ENCODE measurements at places on chromosomes 12 and 14. TPM values are rescaled to one million over a fixed set of nuclear protein-coding genes. Genes with fewer than 3 reads are reported as not detected.
A peak's percentile ranks its signal among the peaks of the same experiment; 100 is the strongest.

GRCh38 chr14:68693926-68694325, 98.9 kb downstream of the ZFP36L1 start:
- H3K4me3 ChIP-seq = no peak overlapping the region
- no peaks in the 10 kb centered on the region for H3K36me3 ChIP-seq
- H3K4me1 ChIP-seq = peaks cover 26% of the 10 kb centered on the region
- H3K27me3 ChIP-seq = peaks cover 9% of the 10 kb centered on the region
- H3K27ac ChIP-seq = no peak overlapping the region

DNA sequence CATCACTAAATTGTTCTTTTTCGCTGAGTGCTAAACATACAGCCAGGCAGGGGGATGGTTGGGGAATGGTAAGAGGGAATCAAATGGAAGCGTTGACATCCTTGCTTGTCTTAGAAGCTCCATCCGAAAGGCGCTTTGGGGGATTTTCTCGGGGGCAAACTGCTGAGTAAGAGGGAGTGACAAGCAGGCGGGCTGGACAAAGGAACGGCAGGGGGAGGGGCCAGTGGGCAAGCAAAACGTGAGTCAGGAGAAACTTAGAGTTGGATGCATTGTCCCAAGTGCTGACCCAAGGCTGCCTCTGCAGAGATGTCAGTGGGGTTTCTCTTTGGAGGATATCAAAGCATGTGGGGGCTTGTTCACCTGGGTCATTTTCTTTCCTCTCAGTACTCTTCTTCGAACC, 480.5 kb downstream of the VRK1 start:
- no peak overlapping the region for H3K4me3 ChIP-seq
- DNase-seq = no peak
- H3K27me3 ChIP-seq = peaks cover 17% of the 10 kb centered on the region
- no peaks in the 10 kb centered on the region for H3K36me3 ChIP-seq
- H3K4me1 ChIP-seq = peaks cover 6% of the 10 kb centered on the region
- H3K27ac ChIP-seq = no peak overlapping the region

DNA sequence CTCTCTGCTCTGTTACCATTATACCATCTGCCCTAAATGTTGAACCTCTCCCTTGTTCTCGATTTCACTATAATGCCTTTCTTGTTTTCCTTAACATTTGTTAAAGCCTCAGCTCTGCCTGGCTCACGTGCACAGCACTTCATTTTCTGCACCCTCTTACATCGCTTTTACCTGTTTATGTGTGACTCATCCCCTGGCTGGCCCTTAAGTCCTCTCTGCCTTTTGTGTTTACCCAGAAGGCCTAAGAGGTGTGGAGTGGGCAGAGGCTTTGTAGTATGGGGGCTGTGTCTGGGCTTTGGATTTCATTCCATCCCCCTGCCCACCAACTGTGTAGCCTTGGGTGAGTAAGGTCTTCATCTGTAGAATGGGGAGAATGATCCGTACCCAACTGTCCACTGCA, 36.5 kb downstream of the UBE3B start:
- no peak overlapping the region for H3K4me3 ChIP-seq
- H3K4me1 ChIP-seq = no peaks in the 10 kb centered on the region
- H3K36me3 ChIP-seq = peaks cover 33% of the 10 kb centered on the region
- no peak for DNase-seq
- H3K27ac ChIP-seq = no peak overlapping the region
- no peaks in the 10 kb centered on the region for H3K27me3 ChIP-seq

DNA sequence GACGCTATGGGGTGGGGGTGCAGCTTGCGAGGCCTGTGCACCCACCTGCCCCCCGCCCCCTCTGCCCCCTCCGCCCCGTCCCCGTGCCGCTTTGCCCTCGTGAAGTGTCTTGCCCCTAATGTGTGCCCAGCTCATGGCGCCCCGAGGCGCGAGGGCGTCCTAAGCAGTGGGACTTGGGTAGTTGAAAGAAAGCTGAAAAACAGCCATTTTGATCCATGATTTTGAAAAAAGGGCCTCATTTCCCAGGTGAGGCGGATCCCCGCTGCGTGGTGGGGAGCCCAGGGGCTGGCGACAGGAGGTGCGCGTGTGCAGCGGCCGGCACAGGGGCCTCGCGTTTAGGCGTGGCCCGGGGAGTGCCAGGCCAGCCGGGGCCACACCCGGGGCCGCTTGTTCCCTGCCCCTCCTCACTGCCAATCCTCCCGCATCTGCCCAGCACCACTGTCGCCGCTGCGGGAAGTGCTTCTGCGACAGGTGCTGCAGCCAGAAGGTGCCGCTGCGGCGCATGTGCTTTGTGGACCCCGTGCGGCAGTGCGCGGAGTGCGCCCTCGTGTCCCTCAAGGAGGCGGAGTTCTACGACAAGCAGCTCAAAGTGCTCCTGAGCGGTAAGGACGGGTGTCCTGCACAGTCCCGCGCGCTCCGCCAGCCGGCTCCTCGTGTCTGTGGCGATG, 11.8 kb downstream of the ZFYVE21 start:
- no peaks in the 10 kb centered on the region for H3K27me3 ChIP-seq
- no peak overlapping the region for H3K4me3 ChIP-seq
- H3K36me3 ChIP-seq = peaks cover 5% of the 10 kb centered on the region

GRCh38 chr12:47837190-47838171, 17.8 kb upstream of the HDAC7 start:
- H3K27ac ChIP-seq = peak overlapping the region; percentile 67
- H3K4me3 ChIP-seq = no peak overlapping the region
- H3K36me3 ChIP-seq = peaks cover 9% of the 10 kb centered on the region
- H3K27me3 ChIP-seq = no peaks in the 10 kb centered on the region
- peaks cover 84% of the 10 kb centered on the region for H3K4me1 ChIP-seq

DNA sequence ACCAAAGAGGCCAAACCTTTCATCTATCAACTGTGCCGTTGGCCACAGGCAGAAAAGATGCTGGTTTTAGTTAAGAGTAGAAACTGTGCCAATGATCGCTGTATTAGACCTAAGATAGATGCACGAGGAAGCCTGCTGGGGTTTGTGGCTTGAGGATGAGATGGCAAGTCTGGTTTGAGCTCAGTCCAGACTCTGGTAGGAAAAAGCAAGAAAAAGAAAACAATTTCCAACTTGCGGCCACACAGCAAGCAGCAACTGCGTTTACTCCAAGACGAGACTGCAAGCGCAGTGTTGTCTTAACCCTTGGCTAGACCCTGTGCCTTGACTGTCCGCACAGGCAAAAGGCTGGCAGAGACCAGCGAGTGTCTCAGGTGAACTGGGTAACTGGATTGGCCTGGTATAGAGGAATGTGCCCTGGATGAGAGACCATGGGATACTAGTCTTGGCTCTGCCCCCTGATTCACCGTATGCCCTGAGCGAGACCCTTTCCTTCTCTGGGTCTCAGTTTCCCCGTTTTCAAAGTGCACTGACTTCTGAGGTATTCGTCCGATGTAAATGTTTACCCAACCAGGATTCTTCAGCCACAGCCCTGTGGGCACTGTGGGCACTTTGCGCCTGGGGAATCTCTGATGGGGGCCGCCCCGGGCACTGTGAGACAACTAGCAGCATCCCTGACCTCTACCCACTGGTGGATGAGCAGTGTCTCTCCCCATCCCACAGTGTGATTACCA, 113.4 kb downstream of the DICER1 start:
- no peak overlapping the region for H3K4me3 ChIP-seq
- H3K36me3 ChIP-seq = no peaks in the 10 kb centered on the region
- DNase-seq = no peak
- no peak overlapping the region for H3K27ac ChIP-seq
- no peaks in the 10 kb centered on the region for H3K4me1 ChIP-seq
- peaks cover 8% of the 10 kb centered on the region for H3K27me3 ChIP-seq

DNA sequence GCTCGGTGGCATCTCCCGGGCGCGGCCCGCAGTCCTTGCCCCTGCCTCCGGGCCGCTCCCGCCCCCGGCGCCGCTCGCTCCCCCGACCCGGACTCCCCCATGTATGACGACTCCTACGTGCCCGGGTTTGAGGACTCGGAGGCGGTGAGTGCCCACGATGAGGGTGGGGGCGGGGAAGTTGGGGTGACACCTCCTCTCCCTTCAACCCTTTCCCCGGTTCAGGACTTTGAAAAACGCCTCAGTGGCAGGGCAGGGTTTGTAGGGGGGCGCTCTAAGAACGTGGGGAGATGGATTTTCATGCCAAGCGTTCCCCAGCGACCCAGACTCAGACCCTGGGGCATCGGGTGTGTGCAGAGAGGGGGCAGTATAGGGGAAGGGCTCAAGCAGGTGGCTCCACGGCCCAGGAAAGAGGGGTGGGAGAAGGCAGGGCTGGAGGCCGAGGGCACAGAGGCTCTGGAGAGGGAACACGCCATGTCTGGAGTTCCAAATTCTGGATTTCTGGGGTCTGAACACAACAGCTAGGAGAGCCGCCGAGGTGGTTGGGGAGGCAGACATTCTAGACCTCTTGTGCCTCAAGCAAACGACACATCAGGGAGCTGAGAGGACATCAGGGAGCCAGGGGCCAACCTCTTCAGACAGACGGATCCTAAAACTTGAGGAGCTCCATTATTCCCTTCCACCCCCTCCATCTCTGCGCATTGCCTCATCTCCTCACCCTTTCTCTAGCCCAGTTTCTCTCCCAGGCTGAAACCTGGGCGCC, 715 bp downstream of the CACNB3 start:
- peaks cover 9% of the 10 kb centered on the region for H3K27me3 ChIP-seq
- peak overlapping the region; percentile 79 for H3K4me3 ChIP-seq
- DNase-seq = no peak
- peaks cover 28% of the 10 kb centered on the region for H3K4me1 ChIP-seq

DNA sequence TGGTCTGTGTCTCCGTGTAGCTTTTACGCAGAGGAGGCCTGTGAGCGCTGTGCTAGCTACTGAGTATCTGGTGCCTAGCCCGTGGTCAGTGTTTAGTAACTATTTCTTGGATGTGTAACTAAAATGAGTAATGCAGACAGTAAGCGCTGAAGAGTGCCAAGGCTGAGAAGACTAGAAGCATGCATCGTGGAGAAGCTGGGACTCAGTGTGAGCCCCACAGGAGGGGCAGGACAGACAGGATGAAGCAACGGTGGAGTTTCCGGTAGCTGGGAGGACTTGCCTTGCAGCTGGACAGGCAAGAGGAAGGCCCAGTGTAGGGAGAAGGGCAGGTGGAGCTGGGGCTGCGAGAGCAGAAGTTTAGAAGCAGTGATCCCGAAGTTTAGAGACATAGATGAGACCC, 233.4 kb upstream of the FKBP4 start:
- no peak overlapping the region for H3K4me3 ChIP-seq
- DNase-seq = no peak
- H3K27me3 ChIP-seq = peaks cover 4% of the 10 kb centered on the region

- peaks cover 4% of the 10 kb centered on the region for H3K36me3 ChIP-seq
- no peak overlapping the region for H3K27ac ChIP-seq
- H3K4me3 ChIP-seq = no peak overlapping the region
Measured at GRCh38 chr12:69579029-69579428, 6.2 kb upstream of the CCT2 start.

- no peaks in the 10 kb centered on the region for H3K27me3 ChIP-seq
- no peak for DNase-seq
- H3K4me3 ChIP-seq = no peak overlapping the region
- no peak overlapping the region for H3K27ac ChIP-seq
Measured at GRCh38 chr12:69676257-69677012, 22.7 kb downstream of the BEST3 start.

DNA sequence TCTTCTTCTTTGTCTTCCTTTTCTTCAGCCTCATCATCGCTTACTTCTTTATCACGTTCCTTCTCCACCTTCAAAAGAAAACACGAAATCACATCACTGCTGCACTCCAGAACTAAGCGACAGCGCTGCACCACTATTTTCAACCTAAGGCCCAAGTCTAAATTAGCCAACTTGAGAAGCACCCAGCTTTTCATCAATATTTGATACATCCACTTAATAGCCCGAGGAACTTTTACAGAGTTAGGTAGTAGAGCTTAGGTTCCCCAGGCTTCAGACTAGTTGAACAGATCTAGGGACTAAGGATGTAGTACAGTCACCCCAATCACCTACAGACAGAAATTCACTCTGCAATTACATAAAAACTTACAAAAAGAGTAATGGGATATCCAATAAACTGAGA, 1.9 kb downstream of the HSP90AA1 start:
- H3K4me3 ChIP-seq = peak overlapping the region; percentile 99
- H3K27ac ChIP-seq = peak overlapping the region; percentile 61
- no peak for DNase-seq
- H3K4me1 ChIP-seq = peaks cover 82% of the 10 kb centered on the region
- H3K36me3 ChIP-seq = peaks cover 63% of the 10 kb centered on the region
- no peaks in the 10 kb centered on the region for H3K27me3 ChIP-seq

DNA sequence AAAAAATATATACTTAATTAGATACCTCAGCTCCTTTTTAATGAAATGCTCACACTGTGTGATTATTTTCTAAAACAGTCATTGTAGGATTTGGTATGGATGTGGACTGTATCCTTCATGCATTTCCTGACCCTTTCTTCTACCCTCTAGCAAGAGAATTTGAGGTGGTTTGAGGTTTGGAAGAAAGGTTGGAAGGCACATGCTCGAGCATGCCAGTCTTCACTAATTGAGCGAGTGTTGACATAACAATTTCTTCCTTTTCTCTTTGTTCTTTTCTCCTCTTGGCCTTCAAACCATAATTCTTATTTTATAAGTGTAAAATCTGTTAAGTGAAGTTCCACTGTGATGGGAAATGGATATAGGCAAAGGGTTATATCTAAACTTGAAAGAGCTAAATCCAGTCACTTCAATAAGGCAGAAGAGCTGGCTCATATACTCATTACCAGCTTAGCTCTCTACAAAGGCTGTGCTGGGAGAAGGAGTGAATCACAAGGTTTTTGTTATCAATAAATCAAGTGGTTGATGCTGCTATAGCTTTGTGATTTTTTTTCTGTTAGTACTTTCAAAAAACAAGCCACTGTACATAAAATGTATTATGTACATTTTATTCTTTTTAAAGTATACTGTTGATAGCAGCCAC, 16.2 kb upstream of the PTHLH start:
- DNase-seq = no peak
- H3K4me3 ChIP-seq = no peak overlapping the region
- H3K36me3 ChIP-seq = no peaks in the 10 kb centered on the region
- no peak overlapping the region for H3K27ac ChIP-seq

- peaks cover 5% of the 10 kb centered on the region for H3K4me1 ChIP-seq
- no peak overlapping the region for H3K4me3 ChIP-seq
- no peaks in the 10 kb centered on the region for H3K27me3 ChIP-seq
- no peak for DNase-seq
Measured at GRCh38 chr12:122935318-122935717, 30.9 kb downstream of the ABCB9 start.

- H3K4me3 ChIP-seq = no peak overlapping the region
- no peak overlapping the region for H3K27ac ChIP-seq
- H3K4me1 ChIP-seq = peaks cover 45% of the 10 kb centered on the region
- peaks cover 34% of the 10 kb centered on the region for H3K36me3 ChIP-seq
- H3K27me3 ChIP-seq = no peaks in the 10 kb centered on the region
Measured at GRCh38 chr14:53124786-53125185, 28.3 kb downstream of the DDHD1 start.

The SLC7A7 gene
- total RNA-seq = 0.61 TPM

The SYT1 gene
- not detected for total RNA-seq

The ASB2 gene
- 21.1 TPM for total RNA-seq

The NANOG gene
- total RNA-seq = not detected

The PPP1R36 gene
- not detected for total RNA-seq

The GPR65 gene
- total RNA-seq = 8.0 TPM

The RNASE4 gene
- total RNA-seq = 0.34 TPM

The KIF26A gene
- 0.17 TPM for total RNA-seq

The SPX gene
- total RNA-seq = 1.0 TPM

The ARHGEF25 gene
- total RNA-seq = 1.5 TPM

The PTPRR gene
- not detected for total RNA-seq

All from activated T-helper 1 cell treated with anti-CD3 and anti-CD28 coated beads, Interleukin-12 subunit alpha, Interleukin-12 subunit beta, Interleukin-2, Interleukin-4 antibody, amounts not matched to agents 30 ng/mL and 10 ng/mL and 1 ng/mL, durations not matched to agents 14 hours and 24 hours and 36 hours (primary cell).